ENCODE measurements at places on chromosomes 3 and 15.

- no peak for DNase-seq
Observed at GRCh38 chr15:76470691-76471090, 134.1 kb downstream of the ISL2 start.

GRCh38 chr15:58590926-58591325 is 158.6 kb downstream of the ADAM10 start:
- no peak for DNase-seq

DNA sequence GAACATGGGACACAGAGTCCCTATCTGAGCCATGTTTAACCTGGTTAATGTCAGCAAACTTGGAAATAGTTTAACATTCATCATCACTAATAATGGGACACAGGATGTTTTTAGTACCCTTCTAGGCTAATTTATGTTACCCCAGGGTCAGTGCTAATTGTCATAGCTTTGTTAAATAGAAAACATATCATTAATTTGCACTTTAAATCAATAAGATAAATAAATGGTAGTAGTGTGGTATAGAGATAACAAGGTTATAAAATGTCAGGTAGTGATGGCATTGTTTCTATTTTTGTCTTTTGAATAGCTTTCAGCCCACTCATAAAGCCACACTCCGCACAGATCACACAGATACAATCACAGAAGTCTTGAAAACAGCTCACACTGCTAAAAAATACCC is 534.9 kb downstream of the MECOM start:
- DNase-seq: no peak

- no peak for DNase-seq
Observed at GRCh38 chr3:178126686-178127085, 409.6 kb upstream of the KCNMB2 start.

DNA sequence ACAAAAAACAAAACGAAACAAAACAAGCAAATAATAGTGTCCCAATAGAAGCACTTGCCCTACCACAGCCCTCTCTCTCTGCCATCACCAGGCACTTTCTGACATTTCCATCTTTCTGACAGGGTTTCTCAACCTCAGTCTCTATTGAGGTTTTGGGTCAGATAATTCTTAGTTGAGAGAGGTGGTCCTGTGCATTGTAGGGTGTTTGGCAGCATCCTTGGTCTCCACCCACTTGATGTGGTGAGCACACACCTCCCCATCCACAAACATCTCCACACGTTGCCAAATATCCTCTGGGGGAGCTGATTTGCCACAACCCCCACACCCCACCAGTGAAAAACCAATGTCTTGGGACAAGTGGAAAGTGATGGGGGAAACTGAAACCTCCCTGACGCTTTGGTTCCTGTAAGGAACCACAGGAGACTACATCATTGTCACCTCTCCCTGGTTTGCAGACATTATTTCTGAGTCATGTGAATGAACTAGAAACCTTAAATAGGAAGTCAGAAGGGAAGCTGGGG is 733.7 kb upstream of the CFAP20DC start:
- no peak for DNase-seq

DNA sequence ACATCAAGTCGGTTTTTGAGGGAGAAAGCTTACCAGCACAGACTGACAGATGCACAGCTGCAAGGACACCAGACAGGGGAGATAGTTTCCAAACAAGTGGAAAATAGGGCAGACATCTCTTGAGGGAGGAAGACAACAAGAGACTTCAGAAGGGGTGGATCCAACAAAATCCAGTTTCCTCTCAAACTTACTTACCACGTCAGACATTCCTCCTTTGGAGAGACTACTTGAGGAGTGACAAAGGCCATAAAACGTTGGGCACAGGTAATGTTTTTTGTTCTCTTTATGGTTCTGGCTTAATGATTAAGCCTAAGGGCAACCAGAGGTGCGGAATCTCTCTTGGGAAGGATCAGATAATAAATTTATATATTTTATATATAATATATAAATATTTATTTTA is 76.1 kb downstream of the CD200 start:
- no peak for DNase-seq

- no peak for DNase-seq
Observed at GRCh38 chr3:183375787-183376186, 52.6 kb downstream of the MCF2L2 start.

- DNase-seq: no peak
Observed at GRCh38 chr15:41891226-41891625, 2.6 kb downstream of the SPTBN5 start.

GRCh38 chr15:93066224-93066681 is 22.8 kb downstream of the RGMA start:
- no peak for DNase-seq

GRCh38 chr3:23650371-23651140 is 155.2 kb upstream of the UBE2E1 start:
- no peak for DNase-seq

- DNase-seq: no peak
Observed at GRCh38 chr3:102478160-102478559, 43.3 kb downstream of the ZPLD1 start.

DNA sequence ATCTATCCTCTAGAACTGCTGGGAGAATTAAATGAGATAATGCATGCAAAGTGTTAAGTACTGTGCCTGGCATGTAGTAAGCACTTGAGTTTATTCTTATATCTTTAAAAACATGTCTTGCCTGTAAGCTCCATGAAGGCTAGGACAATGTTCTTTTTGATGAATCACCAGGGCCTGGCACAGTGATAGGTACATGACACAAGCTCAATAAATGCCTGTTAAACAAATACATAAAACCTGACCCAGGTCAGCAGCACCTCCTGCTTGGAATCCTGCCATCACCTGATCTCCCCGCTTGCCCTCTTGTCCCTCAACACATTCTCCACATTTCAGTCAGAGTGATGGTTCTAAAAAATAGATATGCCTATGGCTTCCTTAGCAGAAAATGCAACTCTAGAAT is 186.8 kb downstream of the CHST2 start:
- no peak for DNase-seq

DNA sequence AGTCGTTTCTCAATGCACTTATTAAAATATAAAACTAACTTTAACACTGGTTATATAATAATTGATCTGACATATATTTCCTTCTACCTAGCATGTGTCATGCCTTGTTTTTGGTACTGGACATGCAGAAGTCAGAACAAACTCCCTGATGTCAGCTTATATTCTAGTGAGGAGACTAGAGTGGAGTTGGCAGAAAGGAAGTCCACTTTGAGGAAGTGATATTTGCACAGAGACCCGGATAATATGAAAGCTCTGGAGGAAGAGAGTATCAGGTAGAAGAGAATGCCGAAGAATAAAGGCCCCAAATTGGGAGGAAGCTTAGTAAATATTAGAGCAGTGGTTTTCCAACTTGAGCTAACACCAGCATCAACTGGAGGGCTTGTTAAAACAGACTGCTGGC is 24.6 kb upstream of the ZNF280D start:
- DNase-seq: no peak

- DNase-seq: peak; percentile 13
Observed at GRCh38 chr15:98763179-98763578, 114.8 kb downstream of the IGF1R start.

- no peak for DNase-seq
Observed at GRCh38 chr3:347581-347980, 151.0 kb downstream of the CHL1 start.

All from osteocyte (in vitro differentiated cells).